ENCODE measurements at places on chromosomes 11 and 22.

GRCh38 chr11:68016904-68017817 lies 7.0 kb downstream of the ALDH3B1 start:
- DNase-seq = no peak

- DNase-seq = no peak
Measured at GRCh38 chr11:132895340-132895739, 637.0 kb downstream of the OPCML start.

DNA sequence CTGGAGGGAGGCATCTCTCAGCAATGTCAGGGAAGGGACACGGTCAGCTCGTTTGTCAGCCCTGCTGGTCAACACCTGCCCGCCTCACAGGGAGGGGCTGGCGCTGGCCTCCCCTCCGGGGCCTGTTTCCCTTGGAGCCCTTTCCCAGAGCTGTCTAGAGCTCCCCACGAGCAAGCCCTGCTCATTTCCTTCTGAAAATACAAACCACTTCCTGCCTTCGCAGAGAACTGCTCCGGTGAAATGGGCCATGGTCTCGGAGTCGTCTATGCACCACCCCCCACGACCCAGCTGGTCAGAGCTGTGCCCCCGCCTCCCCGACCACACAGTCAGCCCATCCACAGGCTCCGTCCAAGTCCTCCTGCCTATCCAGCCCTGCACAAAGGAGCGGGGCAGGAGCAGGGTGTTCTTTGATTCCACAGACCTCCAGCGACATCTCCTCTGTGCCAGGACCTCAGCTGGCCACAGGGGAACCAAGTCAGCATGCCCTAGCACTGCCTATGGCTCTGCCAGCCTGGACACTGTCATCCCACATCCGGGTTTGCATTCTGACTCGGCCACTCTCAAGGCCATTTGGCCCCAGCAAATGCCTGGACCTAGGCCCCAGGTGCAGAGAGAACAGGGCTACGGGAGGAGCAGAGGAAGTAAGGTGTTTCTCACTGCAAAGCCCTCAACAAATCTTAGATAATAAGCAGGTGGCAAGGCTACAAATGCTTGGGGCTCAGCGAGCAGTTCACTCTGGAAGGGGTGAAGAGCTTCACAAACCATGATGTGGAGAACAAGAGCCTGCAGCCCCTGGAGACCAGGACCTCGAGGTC lies 82.1 kb upstream of the WNT11 start:
- no peak for DNase-seq

- DNase-seq = no peak
Measured at GRCh38 chr11:69832561-69833413, 13.6 kb upstream of the FGF3 start.

DNA sequence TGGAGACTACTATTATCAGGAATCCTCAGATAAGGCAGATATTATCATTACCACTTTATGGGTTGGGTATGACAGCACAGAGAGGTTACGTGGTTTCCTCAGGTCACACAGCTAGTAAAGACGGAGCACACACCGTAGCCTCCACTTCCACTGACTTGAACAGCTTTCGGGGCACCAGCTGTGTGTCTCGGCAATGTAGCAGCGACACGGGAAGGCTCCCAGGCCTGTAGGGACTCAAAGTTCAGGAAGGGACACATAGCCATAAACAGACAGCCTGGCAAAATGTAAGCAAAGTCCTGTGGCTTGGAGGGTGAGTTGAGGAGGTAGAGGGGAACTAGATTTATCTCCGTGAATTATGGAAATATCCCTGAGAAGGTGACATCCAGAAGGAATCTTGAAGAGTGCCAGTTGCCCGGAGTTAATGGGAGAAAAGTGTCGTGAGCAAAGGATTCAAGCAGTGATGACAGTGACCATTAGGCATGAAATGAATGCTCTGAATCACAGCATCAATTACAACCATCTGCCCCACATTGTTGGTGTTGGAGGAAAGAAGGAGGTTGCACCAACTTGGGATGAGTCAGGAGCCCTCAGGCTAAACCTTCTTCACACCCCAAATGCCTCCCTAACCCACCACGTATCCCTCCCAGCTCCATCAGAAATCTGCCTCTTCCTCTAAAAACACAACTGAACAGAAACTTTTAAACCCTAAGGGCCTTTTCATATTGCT lies 106.7 kb upstream of the ASPHD2 start:
- DNase-seq = peak; percentile 87

GRCh38 chr22:32804531-32805360 lies 3.2 kb downstream of the TIMP3 start:
- no peak for DNase-seq

- DNase-seq = no peak
Measured at GRCh38 chr11:78038697-78039313, 15.7 kb upstream of the KCTD14 start.

GRCh38 chr11:129894278-129895125 lies 876 bp downstream of the NFRKB start:
- no peak for DNase-seq

DNA sequence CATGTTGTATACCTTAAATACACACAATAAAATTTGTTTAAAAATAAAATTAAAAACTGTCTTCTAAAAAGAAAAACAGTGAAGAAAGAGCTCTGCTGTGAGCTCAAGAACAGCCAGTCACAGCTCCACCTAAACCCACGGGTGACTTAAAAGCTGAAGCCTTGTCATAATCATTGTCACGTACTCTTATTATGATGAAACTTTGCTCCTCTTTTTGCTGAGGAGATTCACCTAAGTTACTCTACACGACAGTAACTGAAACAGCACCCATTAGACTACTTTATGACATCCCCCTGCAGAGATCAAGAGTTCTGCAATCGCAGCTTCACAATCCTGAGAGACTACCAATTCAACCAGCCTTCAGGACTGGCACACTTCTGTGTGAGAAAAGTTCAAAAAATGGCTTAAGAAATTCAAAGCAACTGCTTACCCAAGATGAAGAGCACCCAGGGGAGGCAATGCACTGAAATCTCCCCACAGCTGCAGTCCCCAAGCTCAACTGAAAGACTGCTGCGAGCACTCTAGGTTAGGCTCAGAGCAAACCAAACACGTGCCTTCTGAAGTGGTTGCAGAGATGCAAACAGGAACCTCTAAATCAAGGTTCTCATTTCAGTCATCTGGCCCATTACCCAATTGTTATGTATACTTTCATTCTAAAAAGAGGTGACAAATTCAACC lies at the start of gene JAML:
JAML (minus strand) TSS at position 501 of the 678 bp plus-strand sequence. CDS start 10,145 bp downstream, outside the sequence.
- DNase-seq = no peak

GRCh38 chr22:35460688-35461087 lies 60.7 kb downstream of the MCM5 start:
- no peak for DNase-seq

GRCh38 chr11:14969901-14970323 lies 2.2 kb downstream of the CALCA start:
- DNase-seq = no peak

DNA sequence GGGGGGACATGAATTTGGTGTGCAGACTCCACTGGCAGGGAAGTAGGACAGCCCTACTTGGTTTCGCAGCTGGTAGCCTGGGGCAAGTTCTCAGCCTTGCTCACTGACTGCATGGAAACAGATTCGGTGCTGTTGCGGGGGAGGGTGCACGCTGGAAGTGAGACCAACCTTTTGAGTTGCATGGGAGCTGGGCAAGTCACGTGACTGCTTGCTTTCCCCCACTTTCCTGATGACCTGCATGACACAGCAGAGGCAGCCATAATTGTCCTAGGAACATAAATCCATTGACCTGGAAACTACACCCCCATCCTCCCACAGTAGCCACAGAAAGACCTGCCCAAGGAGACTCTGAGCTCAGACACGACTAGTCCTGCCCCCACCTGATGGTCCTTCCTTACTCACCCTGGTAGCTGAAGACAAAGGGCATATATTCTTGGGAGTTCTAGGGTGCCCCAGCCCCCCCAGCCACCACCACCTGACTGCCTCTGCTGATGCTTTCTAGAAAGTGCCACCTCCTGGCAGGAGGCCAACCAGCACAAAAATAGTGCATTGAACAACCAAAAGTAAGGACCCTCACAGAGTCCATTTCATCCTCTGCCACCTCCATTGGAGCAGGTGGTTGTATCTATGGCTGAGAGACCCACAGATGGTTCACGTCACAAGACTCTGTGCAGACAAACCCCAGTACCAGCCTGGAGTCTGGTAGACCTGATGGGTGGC lies 4.1 kb upstream of the HBG2 start:
- no peak for DNase-seq

DNA sequence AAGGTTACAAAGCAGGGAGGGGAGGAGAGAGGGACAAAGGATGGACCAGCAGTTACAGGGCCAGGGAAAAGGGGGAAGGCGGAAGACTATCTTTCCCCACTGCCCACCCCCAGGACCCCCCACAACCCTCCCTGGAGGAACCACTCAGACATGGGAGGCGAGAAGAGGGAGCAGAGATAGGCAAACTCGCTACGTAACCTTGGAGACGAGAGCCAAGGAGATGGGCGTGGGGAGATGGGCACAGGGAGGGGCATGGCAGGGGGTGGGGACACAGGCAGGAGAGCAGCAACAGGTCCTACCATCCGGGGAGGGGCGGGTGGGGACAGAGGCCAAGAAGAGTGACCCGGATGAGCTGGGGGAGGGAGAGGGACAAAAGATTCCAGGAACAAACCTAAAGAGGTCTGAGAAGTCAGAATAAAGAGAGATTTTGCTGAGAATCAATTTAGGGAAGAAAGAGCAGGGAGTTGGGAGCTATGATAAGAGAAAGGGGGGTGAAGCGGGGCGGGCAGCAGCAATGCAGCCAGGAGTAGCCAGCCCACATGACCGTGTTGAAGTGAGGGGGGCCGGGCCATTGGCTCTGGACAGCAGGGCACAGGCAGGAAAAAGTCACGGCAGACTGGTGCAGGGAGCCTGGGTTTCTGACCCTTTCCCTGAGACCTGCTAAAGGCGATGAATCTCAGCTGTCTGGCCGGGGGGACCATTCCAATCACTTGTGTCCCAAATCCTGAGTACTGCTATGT lies 128.4 kb downstream of the BUD13 start:
- DNase-seq = no peak

GRCh38 chr11:6599449-6599848 lies 4.0 kb downstream of the RRP8 start:
- DNase-seq = no peak

DNA sequence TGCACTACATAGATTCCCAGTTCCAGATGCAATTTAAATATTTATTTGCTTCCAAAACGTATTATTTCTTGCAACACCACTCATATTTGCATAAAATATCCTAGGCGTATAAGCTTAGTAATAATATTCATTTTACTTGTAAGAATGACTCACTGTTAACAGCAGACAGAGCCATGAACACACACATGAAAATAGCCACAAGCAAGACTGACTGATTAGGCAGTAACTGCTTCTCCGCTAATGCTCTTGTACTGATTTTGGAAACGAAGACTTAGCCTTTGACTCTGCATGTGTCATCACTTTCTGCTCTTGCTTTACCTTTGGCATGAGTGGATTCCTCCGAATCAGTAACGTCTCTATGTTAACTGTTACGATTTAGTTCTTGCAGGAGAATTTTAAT lies 6.0 kb downstream of the OR10Q1 start:
- no peak for DNase-seq

DNA sequence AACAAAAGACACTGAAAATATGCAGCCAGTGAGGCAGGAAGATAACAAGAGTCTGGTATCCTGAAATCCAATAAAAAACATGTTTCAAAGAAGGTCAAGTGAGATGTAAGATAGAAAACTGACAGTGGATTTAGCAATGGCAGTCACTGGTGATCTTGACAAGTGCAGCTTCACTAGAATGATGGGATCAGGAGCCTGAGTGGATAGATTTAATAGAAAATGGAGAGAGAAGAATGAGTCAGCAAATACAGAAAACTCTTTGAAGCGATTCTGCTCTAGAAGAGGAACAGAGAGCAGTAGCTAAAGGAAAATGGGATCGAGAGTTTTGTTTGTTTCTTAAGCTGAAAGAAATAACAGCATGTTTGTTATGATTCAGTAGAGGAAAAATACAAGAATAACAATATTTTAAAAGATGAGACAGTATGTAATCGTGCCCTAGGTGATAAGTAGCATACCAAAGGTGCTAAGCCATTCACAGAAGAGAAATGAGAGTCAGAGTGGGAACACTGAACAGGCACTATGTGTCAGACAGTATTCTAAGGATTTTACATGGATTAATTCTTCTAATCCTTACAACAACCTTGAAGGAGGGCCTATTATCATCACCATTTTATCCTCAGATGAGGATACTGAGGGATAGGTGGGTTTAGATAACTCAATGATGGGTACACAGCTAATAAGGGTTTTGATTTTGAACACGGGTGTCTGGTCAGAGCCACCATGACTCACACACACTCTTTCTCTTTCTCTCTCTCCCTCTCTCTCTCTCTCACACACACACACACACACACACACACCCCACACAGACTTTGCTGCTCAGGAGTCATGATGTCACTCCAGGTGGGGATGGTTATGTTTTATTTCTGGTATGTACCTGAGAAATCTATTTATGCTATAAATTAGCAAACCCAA lies 36.3 kb downstream of the MRE11 start:
- no peak for DNase-seq

GRCh38 chr11:84497981-84498411 lies 1129.1 kb downstream of the DLG2 start:
- no peak for DNase-seq

DNA sequence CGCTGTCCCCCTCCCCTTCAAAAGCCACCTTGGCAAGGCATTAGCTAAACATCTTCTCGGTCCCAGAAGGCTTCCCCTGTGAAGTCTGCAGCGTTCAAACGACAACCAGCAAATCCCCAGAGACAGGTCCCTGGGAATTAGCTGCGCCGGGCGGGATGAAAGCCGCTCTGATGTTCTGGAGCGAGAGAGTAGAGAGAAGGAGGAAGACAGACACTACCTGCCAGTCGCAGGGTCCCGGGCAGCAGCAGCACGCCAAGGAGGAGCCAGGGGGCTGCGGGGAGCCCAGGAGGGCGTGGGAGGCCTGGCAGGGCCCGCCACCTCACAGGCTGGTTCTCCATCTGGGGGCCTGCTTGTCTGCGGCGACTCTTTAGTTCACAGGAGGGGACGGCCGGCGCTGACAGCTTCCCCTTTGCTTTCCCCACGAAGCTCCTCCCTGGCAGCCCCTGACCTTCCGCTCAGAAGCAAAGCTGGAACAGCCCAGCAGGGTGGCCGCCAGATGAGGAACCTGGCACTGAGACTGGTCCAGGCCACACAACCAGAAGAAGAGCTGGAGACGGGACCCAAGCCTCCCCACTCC lies at the start of gene NFAM1:
NFAM1 (minus strand) TSS at position 384 of the 577 bp plus-strand sequence; CDS start at position 338, 46 bp downstream.
- DNase-seq = no peak

Measured in AG09319 (cell line).